GM12891 (cell line): ENCODE measurements at places on chromosomes 7 and 10.

- no peak for DNase-seq
These were observed 764.6 kb downstream of the PHTF2 start for GRCh38 chr7:78563191-78563590.

DNA sequence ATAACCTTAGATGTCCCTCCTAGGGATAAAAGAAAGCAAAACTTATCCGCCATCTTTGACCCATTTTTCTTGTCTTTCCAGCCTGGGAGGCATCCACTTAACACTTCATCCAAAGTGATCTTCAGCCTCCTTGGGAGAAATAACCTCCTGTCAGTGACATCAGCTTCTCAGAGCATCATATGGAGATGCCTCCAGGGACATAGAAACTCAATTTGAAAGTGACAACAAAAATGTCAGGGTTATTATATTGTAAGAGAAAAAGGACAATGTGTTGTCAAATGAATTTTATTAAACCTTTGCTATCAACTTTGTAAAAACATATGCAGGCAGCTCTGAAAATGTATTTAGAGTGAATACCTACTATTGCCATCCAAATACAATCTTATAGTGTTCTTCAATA is 371.2 kb upstream of the ADARB2 start:
- no peak for DNase-seq

DNA sequence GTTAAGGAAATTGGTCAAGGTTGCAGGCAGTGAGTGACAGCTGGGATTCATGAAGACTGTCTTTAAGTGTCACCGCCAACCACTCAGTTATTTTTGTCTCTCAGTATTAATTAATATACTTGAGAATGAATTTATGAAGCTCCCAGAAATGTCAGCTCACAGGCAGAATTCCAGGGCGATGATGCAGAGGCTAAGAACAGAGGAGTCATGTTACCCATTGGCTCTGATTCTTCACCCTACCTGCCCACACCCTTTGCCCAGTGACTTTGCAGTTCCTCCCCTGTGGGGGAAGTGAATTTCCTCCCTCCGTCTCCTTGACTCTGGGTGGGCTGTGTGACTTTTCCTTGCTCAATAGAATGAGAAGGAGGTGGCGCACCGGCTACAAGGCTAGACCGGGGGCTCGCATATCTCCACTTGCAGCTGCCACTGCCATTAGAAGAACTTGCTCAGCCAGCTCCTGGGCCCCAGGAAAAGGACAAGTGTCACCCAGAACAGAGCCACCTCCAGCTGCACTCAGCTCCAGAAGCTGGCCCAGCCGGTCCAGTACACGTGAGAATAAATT is 157.1 kb upstream of the PRKCQ start:
- no peak for DNase-seq

GRCh38 chr10:31129880-31130405 is 98.3 kb upstream of the ZNF438 start:
- no peak for DNase-seq

DNA sequence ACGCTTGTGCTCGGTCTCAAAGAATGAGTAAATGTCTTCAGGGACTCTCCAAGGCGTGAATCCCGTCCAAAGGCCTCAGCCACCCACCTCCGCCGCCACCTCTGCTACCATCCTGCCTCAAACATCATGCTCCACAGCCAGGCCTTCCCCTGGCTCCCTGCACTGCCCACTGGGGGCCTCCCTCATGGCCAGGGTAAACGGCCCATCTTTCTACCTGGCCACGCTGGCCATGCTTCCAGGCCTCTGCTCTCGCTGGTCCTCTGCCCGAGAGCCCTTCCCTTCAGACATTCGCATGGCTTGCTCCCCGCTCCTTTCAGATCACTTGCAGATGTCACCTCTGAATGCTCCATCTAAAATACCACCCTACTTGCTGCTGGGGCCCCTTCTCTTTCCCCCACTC is 40.2 kb downstream of the ZNF783 start:
- no peak for DNase-seq

DNA sequence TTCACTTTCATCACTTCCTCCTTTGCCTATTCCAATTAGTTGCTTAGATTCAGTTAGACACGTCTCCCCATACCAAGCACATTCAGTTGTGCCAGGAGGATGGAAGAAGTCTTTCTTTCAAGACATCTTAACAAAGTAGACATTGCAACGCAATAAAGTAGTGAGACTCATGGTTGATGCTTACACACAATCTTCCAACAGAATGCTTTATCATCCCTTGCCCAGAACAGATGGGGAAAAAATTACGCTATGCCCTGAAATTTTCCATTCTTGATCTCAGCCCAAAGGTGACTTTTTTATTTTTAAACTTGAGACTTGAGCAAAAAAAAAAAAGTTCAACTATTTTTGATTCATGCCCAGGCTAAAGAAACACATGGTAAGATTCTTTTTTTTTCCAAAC is 74.9 kb downstream of the KCNMA1 start:
- DNase-seq, result no peak

DNA sequence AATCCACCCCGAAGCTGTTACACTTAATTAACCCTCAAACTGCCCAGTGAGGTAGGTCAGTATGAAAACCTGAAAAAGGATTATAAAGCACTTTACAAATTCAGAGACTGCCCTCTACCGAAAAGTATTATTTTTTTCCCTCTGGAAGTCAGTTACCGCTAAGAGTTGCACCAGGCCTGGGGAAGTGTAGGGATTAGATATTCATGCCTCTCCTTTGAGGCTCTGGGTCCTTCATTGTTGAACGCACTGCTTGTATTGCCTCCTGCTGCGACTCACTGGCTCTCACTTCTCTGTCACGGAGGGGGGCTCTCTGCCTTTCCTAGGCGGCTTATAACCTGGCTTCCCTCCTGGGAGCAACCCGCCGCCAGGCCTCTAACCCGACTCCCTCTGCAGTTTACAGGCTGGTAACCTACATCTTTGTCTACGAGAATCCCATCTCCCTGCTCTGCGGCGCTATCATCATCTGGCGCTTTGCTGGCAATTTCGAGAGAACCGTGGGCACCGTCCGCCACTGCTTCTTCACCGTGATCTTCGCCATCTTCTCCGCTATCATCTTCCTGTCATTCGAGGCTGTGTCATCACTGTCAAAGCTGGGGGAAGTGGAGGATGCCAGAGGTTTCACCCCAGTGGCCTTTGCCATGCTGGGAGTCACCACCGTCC is 2.7 kb downstream of the RHBDD2 start:
- DNase-seq, result no peak

DNA sequence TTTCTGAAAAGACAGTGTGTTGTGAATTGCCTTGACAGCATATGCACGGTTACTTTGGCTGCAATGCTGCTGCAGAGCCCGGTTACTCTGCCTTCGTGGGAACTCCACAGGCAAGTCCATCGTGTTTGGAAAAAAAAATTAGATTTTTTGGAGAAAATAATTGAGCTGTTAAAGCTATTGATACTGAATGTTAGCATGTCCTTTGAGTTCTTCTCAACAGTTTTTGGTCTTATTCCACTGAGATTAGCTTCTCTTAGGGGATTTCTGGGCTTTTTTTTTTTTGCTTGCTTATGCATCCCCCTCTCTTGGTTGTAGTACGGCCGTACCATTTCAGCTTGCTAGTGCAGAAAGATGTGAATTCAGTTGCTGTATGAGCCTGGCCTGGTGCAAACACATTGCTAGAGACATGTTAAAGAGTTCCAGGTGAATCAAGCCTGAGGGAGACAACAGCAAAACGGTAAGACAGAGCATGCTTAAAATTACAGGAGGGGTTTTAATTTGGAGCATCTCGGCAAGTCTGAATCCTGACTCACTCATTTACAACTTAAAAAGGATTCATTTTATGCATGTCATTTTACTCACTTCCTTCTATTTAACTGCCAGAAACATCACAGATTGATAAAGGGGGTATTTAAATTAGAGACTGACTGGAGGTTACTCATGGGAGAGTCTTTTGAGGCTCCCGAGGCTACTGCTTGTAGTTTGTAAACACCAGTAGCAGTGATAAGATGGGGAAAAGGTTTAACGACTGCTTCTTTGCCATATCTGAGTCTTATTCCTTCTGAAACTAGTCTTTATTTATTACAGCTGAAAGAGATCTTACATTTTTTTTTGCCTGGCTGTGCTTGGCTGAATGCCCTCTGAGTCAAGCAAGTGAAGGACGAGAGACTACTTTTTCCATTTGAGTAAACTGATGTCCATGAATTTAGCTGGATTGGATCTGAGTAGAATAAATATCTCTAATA is 113.7 kb downstream of the CDK14 start:
- no peak for DNase-seq

GRCh38 chr7:157829491-157829890 is 492.7 kb downstream of the DNAJB6 start:
- no peak for DNase-seq

GRCh38 chr7:157041004-157041403 is 30.5 kb upstream of the MNX1 start:
- no peak for DNase-seq

DNA sequence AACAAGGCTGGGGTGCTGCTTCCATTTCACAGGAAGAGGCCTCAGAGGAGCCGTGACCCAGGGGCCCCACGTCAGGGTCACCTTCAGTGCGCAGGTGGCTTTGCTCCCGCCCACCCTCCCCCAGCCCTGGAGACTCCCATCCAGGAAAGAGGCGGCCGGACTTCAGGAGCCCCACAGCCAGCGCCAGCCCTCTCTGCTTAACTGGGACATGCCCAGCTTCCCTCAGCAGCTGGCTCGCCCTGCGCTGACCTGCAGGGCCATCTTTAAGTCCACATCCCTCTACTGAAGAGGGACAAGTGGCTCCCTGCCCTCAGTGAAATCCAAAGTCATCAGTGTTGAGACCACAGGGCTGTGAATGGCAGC is 141.9 kb upstream of the PPP2R2D start:
- no peak for DNase-seq

- DNase-seq, result no peak
These were observed 48.4 kb downstream of the HGF start for GRCh38 chr7:81721437-81721836.

- DNase-seq, result no peak
These were observed 222.4 kb downstream of the RPS24 start for GRCh38 chr10:78255796-78256638.
